H1 (cell line): ENCODE measurements at places on chromosomes 4 and X.

- no peak overlapping the region for H3K4me3 ChIP-seq
- no peaks in the 10 kb centered on the region for H3K4me1 ChIP-seq
- DNase-seq, result no peak
- H3K27me3 ChIP-seq, result no peaks in the 10 kb centered on the region
- no peak overlapping the region for H3K27ac ChIP-seq
- no peaks in the 10 kb centered on the region for H3K36me3 ChIP-seq
Measured at GRCh38 chr4:94377294-94377693, 34.7 kb upstream of the HPGDS start.

DNA sequence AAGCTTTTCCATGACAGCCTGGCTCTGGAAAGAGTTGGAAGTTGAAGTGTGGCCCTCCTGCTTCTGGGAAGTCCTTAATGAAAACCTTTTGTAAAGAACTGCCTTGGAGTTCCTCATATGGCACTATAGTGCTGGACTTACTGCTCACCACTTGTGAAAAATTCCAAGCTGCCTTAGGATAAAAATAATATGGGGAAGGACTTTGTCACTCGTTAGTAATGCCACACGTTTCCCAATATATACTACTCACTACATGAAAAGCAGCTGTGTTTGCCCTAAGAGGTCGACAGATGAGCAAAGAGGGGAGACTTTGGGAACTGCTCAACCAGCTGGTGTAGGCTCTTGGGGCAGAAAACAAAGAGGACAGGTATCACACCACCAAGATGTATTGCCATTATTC is 11.7 kb downstream of the OPHN1 start:
- H3K27ac ChIP-seq, result no peak overlapping the region
- no peak for DNase-seq
- no peaks in the 10 kb centered on the region for H3K27me3 ChIP-seq
- no peaks in the 10 kb centered on the region for H3K36me3 ChIP-seq
- no peak overlapping the region for H3K4me3 ChIP-seq

DNA sequence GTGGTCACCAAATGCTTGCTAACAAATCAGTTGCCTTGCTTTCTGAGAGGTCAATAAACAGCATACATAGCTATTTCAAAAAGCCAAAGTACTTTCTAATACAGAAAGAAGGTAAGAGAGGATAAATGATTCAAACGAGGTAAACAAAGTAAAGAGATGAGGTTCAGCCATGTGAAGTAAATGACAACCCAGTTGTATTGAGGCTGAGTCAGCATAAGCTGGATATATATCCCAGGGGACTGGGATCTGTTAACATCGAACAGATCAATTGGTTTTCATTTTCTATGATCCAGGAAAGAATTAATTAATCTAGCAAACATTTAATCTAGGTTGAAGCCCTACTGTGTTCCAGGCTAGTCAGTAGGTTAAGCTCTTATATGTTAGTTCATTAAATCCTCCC is 97.3 kb upstream of the GRIA3 start:
- no peaks in the 10 kb centered on the region for H3K27me3 ChIP-seq
- DNase-seq, result no peak
- H3K27ac ChIP-seq, result no peak overlapping the region
- no peak overlapping the region for H3K4me3 ChIP-seq

- H3K4me3 ChIP-seq, result no peak overlapping the region
- H3K4me1 ChIP-seq, result peaks cover 2% of the 10 kb centered on the region
- DNase-seq, result no peak
- H3K27me3 ChIP-seq, result no peaks in the 10 kb centered on the region; the same call in 1 of the 2 replicates
- H3K27ac ChIP-seq, result no peak overlapping the region
Measured at GRCh38 chr4:9936129-9936644, 85.1 kb downstream of the SLC2A9 start.

DNA sequence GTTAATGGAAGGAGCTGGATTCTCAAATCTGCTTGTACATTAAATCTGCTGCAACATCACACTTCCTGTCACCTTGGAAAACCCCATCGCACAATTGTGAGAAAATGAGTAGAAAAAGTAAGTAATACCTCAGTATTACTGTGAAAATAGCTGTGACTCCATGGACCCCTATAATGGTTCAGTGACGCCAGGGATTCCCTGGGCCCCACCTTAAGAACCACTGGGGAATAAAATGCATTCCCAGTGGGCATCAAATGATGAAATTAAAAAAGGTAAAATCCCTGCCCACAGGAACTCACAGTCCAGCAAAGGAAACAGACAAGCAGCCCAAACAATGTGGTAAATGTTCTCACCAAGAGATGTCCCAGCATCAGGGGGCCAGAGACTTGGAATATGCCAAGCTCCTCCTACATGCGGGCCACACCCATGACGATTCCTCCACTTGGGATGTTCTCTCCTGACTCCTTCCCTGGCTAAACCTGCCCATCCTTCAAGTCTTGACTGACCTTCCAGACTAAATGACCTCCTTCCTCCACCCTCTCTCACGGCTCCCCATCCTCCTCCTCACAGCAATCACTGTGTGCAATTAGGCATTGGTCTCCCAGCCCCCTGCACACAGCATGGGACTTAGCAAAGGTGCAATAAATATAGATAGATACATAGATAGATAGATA is 2.6 kb downstream of the EVC2 start:
- no peak overlapping the region for H3K4me3 ChIP-seq
- H3K27ac ChIP-seq, result no peak overlapping the region
- peaks cover 9% of the 10 kb centered on the region for H3K36me3 ChIP-seq
- peaks cover 8% of the 10 kb centered on the region; the same call in 1 of the 2 replicates for H3K27me3 ChIP-seq
- no peak for DNase-seq
- peaks cover 1% of the 10 kb centered on the region for H3K4me1 ChIP-seq

DNA sequence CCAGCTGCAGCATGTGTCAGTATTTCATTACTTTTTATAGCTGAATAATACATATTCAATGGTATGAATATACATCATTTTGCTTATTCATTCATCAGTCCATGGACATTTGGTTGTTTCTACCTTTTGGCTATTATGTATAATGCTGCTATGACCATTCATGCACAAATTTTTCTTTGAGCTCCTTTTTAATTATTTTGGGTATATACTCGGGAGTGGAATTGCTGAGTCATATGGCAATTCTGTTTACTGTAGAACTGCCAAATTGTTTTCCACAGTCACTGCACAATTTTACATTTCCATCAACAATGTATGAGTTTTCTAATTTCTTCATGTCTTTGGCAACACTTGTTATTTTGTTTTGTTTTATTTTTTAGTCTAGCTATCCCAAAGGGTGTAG is 405.9 kb upstream of the PITX2 start:
- no peak overlapping the region for H3K4me3 ChIP-seq
- H3K27me3 ChIP-seq, result no peaks in the 10 kb centered on the region
- no peak overlapping the region for H3K27ac ChIP-seq
- no peaks in the 10 kb centered on the region for H3K4me1 ChIP-seq

GRCh38 chr4:148790691-148791090 is 348.5 kb upstream of the NR3C2 start:
- H3K4me3 ChIP-seq, result no peak overlapping the region
- H3K36me3 ChIP-seq, result no peaks in the 10 kb centered on the region
- no peaks in the 10 kb centered on the region; the same call in 1 of the 2 replicates for H3K4me1 ChIP-seq
- no peak for DNase-seq
- no peak overlapping the region for H3K27ac ChIP-seq

GRCh38 chr4:167966143-167966542 is 126.2 kb upstream of the ANXA10 start:
- no peak overlapping the region for H3K4me3 ChIP-seq
- no peaks in the 10 kb centered on the region for H3K4me1 ChIP-seq
- no peaks in the 10 kb centered on the region for H3K27me3 ChIP-seq
- no peak for DNase-seq
- no peak overlapping the region for H3K27ac ChIP-seq
- no peaks in the 10 kb centered on the region for H3K36me3 ChIP-seq

- H3K27ac ChIP-seq, result no peak overlapping the region
- no peaks in the 10 kb centered on the region; the same call in 1 of the 2 replicates for H3K27me3 ChIP-seq
- no peaks in the 10 kb centered on the region for H3K36me3 ChIP-seq
- no peaks in the 10 kb centered on the region for H3K4me1 ChIP-seq
- H3K4me3 ChIP-seq, result no peak overlapping the region
Measured at GRCh38 chr4:76105652-76106051, 31.1 kb downstream of the ART3 start.

- peak overlapping the region; percentile 63; the same call in 1 of the 2 replicates for H3K27ac ChIP-seq
- peaks cover 3% of the 10 kb centered on the region for H3K4me1 ChIP-seq
- peak overlapping the region; percentile 49 for H3K4me3 ChIP-seq
- H3K36me3 ChIP-seq, result no peaks in the 10 kb centered on the region
Measured at GRCh38 chrX:153818571-153819383, 11.6 kb downstream of the PDZD4 start.

DNA sequence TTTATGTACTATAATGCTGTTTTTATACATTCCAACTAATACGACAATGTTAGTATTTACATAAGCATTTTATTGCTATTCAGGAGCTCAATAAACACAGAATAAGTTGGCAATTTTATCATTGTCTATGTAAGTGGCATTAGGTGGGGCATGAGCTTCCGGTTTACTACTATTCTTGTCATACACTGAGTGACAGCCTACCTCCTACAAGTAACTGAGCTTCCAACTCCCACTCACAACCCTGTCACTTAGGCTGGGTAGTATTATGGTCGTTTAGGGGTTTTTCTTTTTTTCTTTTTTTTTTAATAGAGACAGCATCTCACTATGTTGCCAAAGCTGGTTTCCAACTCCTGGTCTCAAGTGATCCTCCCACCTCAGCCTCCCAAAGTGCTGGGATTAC is 7.4 kb downstream of the PPID start:
- no peaks in the 10 kb centered on the region for H3K27me3 ChIP-seq
- DNase-seq, result no peak
- H3K27ac ChIP-seq, result no peak overlapping the region
- no peaks in the 10 kb centered on the region for H3K4me1 ChIP-seq

GRCh38 chr4:187139141-187139540 is 415.5 kb upstream of the FAT1 start:
- H3K36me3 ChIP-seq, result no peaks in the 10 kb centered on the region
- no peak for DNase-seq
- no peak overlapping the region for H3K27ac ChIP-seq
- no peaks in the 10 kb centered on the region for H3K27me3 ChIP-seq

DNA sequence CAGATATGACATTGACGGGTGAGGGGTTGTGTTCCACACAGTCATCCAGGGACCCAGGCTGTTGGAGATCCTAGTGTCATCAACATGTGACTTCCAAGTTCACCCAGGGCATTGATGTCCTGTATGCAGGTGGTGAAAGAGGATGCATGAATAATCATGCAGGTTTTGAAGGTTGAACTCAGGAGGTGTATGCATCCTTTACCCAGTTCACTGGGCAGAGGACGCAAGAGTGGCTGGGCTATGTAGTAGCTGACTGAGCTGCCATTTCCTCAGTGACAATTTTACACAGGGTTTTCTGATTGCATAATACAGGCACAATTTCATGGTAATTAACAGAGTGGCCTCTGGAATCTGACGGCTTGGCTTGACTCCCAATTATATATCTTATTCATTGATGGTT is 323.0 kb downstream of the HS3ST1 start:
- DNase-seq, result no peak
- H3K4me1 ChIP-seq, result no peaks in the 10 kb centered on the region
- no peaks in the 10 kb centered on the region for H3K27me3 ChIP-seq
- H3K4me3 ChIP-seq, result no peak overlapping the region
- H3K36me3 ChIP-seq, result no peaks in the 10 kb centered on the region

- no peaks in the 10 kb centered on the region for H3K27me3 ChIP-seq
- H3K4me3 ChIP-seq, result no peak overlapping the region
- no peak for DNase-seq
- no peaks in the 10 kb centered on the region for H3K4me1 ChIP-seq
Measured at GRCh38 chrX:84153538-84153937, 34.5 kb downstream of the RPS6KA6 start.

GRCh38 chrX:30039768-30040167 is 175.6 kb upstream of the MAGEB2 start:
- no peak for DNase-seq
- H3K36me3 ChIP-seq, result no peaks in the 10 kb centered on the region
- H3K4me1 ChIP-seq, result no peaks in the 10 kb centered on the region

DNA sequence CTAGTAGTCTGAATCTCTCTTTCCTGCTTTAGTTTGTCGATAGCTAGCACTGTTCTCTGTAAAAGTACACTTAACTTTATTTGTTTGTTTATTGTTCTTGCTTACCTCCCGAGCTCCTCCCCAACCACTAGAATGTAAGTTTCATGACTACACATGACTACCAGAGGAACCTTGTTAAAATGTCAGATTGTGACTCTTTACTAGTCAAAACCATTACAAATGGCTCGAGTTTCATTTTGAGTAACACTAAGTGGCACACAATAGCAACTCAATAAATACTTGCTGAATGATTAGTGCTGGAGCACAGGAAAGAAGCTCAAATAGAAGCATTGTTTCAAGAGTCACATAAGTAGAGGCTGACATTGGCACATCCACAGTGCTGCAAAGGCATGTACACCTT is 116.1 kb downstream of the MAPK10 start:
- no peaks in the 10 kb centered on the region for H3K4me1 ChIP-seq
- no peaks in the 10 kb centered on the region for H3K27me3 ChIP-seq
- no peak for DNase-seq
- no peak overlapping the region for H3K27ac ChIP-seq

GRCh38 chr4:159856451-159856850 is 753.6 kb downstream of the RAPGEF2 start:
- H3K4me3 ChIP-seq, result no peak overlapping the region
- peaks cover 4% of the 10 kb centered on the region for H3K4me1 ChIP-seq
- no peaks in the 10 kb centered on the region for H3K27me3 ChIP-seq
- no peaks in the 10 kb centered on the region for H3K36me3 ChIP-seq
- no peak for DNase-seq

DNA sequence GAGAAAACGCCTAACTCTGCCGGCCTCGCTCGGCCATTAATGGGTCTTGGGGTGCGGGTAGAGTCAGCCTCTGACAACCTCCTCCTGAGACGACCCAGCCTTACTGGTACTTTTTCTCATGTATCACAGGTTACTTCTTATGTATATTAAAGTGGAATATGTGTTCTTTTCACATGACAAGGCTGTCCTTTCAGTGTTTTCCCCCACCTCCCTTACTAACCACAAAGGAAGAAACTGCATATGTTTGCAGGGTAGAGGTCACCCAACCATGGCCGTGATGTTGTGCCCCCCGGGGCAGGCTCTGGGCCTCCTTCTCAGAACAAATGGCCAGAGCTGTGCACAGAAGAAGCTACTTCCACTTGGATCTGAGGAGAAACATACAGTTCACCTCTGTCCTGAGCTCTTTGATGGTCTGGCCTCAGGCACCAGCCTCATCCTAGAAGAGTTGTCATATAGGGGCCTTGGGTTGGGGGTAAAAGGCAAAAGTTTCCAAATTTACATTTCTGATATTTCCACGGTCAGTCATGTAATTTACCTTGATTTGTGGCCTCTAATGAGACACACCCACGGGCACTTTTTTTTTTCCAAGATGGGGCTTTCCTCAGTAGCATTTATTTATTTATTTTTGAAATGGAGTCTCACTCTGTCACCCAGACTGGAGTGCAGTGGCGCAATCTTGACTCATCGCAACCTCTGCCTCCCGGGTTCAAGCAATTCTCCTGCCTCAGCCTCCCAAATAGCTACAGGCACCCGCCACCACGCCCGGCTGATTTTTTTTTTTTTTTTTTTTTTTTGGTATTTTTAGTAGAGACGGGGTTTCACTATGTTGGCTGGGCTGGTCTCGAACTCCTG is 1.9 kb downstream of the SOWAHD start:
- H3K4me1 ChIP-seq, result peaks cover 28% of the 10 kb centered on the region
- DNase-seq, result no peak
- no peak overlapping the region for H3K27ac ChIP-seq

GRCh38 chr4:111601671-111602070 is 543.6 kb upstream of the FAM241A start:
- DNase-seq, result no peak
- H3K4me1 ChIP-seq, result no peaks in the 10 kb centered on the region
- no peak overlapping the region for H3K4me3 ChIP-seq
